NCI-H1417 treated with DMSO at 0.1 percent for 48 hours (cell line): ENCODE measurements at places on chromosomes 16 and 17.

- no peak for DNase-seq
Observed at GRCh38 chr16:89397331-89397861, 93.0 kb downstream of the ANKRD11 start.

DNA sequence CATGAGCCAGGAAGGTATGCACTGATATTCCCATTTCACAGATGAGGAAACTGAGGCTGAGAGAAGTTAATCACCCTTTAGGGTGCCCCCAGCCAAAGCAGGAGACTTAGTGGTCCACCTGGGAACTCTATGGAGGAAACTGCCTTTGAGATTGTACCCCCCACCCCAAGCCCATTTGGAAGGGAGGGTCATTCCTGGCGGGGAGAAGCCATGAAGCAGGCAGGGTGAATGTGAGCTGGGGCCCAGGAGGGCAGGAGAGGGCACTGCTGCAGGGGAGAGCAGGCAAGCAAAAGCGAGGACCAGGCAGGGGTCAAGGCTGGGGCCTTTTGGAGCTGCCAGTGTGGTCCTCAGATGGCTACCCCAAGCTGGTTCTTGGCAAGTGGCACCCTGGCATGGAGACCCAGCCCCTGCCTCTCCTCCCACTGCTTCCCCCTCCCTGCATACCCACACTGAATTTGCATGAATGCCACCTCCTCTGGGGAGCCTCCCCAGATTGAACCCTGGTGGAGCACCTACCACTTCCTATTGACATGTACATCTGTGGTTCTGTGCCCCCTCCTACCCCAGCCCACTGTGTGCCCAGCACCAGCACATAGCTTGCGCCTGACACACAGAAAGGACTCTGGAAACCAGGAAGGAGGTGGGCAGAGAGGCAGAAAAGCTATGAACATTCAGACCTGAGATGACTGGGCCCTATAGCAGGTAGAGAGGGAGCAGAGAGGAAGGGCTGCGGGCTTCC lies 965 bp upstream of the TMC6 start:
- no peak for DNase-seq

GRCh38 chr16:75256059-75256571 lies 4.7 kb upstream of the BCAR1 start:
- DNase-seq, result no peak

GRCh38 chr16:85238233-85238647 lies 126.0 kb upstream of the CIBAR2 start:
- DNase-seq, result no peak

DNA sequence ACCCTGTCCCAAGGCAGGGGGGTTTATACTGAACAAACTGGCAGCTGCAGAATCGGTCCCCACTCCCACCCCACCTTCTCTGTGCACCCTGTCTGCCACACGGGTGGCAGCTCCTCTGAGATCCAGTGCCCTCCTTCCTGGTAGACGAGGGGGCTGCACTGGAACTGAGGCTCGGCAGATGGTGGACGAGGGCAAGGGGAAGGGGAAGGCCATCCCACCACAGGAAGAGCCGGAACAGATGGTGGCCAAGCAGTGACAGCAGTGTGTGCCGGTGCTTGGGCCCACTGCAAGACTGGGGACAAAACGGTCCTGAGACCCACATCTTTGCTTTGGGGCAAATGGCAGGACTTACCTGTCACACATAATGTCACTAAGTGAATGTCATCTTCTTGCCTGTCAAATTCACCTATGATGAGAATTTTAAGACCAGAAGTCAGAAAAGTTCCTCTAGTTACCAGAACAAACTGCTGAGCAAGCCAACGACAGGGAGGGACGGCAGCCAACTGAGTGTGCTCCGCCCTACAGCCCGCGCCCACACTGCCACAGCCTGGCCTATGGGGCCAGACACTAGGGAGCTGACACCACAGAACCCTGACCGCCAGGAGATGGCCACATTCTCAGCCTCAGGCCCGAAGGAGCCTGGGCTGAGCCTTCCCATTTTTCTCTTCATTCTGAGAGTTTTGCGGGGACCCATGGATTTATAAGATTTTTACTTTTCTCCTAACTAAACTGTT lies 14.4 kb downstream of the NTAN1 start:
- no peak for DNase-seq
